Gastrocnemius medialis (tissue), 4 donors: ENCODE measurements at places on chromosomes 11 and 22. TPM values are rescaled to one million over a fixed set of nuclear protein-coding genes. Genes with fewer than 3 reads are reported as not detected.

DNA sequence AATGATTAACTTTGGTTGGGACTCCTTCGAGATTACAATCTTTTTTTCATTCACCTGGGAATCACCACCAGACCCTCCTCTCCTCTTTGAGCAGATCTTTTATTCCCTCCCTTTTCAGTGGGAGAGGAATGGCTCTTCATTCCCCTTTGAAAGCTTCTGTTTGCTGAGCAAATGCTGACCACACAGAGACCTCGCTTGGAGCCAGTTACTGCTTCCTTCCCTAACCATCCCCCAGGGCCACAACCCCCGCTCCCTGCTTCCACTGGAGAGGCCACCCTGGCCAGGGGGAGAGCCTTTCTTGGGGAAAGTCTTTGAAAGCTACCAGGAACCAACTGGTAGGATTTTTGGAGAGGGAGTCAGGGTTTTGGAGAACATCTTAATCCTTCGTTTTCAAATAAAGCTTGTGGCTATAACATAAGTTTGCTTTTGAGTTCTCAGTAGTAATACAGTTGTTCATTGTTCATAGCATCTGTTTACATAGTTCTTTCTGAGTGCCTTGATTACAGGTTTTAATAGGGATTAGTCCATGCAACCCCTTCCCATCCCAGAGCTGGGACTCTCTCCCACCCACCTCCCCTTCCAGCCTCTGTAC is 138.4 kb downstream of the DBX1 start:
- no peaks in the 10 kb centered on the region for H3K36me3 ChIP-seq
- no peaks in the 10 kb centered on the region for H3K27me3 ChIP-seq
- H3K4me1 ChIP-seq, result peaks cover 17% of the 10 kb centered on the region
- no peak overlapping the region for H3K4me3 ChIP-seq
- no peak overlapping the region for H3K27ac ChIP-seq

- peaks cover 24% of the 10 kb centered on the region for H3K36me3 ChIP-seq
- DNase-seq, result no peak
- no peak overlapping the region for H3K4me3 ChIP-seq
Observed at GRCh38 chr11:113855803-113856202, 19.6 kb downstream of the USP28 start.

GRCh38 chr22:46534177-46534776 is 3.1 kb downstream of the CELSR1 start:
- peaks cover 28% of the 10 kb centered on the region for H3K27me3 ChIP-seq
- DNase-seq, result no peak
- H3K27ac ChIP-seq, result no peak overlapping the region
- H3K4me3 ChIP-seq, result no peak overlapping the region
- no peaks in the 10 kb centered on the region for H3K36me3 ChIP-seq

GRCh38 chr11:106670069-106670468 is 348.2 kb downstream of the GUCY1A2 start:
- no peak for DNase-seq
- no peak overlapping the region for H3K4me3 ChIP-seq
- H3K27me3 ChIP-seq, result no peaks in the 10 kb centered on the region
- no peaks in the 10 kb centered on the region for H3K4me1 ChIP-seq
- no peaks in the 10 kb centered on the region for H3K36me3 ChIP-seq
- no peak overlapping the region for H3K27ac ChIP-seq

- H3K27ac ChIP-seq, result no peak overlapping the region
- no peaks in the 10 kb centered on the region for H3K27me3 ChIP-seq
- no peak for DNase-seq
- H3K4me1 ChIP-seq, result no peaks in the 10 kb centered on the region
- H3K4me3 ChIP-seq, result no peak overlapping the region
- H3K36me3 ChIP-seq, result no peaks in the 10 kb centered on the region
Observed at GRCh38 chr11:122019908-122020694, 95.9 kb downstream of the BLID start.

DNA sequence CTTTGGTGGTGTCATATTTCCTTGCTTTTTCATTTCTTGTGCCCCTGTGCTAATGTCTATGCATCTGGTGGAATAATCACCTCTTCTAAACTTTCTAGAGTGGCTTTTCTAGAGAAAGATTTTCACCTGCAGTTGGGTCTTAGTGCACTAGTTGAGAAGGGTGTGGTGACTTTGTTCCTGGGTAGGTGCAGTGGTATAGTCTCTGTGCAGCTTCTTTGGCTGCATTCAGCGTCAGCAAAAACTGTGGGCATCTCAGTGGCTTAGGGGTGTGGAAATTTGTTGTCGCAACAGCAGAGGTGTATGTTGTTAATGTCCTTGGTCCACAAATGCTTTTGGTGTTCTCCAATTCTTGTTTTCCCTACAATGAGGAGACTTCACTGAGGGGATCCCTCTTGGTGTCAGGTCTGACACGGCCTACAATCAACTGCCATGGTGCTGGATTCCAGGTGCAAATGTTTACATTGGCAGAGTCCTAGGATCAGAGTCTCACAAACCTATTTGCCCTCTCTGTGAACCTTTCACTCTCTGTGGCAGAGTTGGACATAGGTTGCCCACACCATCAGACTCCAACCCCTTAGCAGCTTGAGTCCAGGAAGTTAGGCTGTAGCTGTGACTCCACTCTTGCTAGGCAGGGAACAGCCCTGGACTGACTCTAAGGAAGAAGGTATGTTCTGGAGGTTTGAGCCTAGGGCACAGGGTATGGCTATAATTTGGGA is 48.8 kb downstream of the GDPD4 start:
- H3K27ac ChIP-seq, result no peak overlapping the region
- DNase-seq, result no peak
- H3K4me1 ChIP-seq, result no peaks in the 10 kb centered on the region
- H3K27me3 ChIP-seq, result no peaks in the 10 kb centered on the region

The ARCN1 gene
- 78.7 TPM for total RNA-seq

DNA sequence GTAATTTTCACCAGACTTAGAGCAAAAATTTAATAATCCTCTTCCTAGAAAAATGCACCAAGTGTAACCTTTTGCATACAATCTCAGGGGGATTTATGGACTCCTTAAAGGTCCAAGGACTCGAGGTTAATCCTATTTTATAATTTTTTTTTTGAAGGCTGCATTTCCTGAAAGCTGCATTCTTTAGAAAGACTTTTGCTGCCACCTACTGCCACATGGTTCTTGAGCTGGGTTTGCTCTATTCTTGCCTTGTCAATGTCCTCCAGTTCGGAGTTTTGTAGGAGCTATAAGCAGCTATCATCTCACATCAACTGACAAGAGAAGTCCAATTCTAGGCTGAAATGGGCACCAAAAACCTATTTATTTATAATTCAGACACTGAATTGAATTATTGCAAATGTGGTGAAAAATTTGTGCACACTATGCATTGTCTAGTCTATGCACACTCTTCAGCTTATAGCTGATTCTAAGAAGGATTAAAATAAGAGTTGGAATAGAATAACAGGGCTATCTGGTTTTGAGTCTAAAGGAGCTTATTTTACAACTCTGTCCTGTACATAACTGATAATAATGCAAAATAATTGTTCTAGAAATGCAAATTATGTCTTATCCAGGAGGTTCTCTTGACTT is 31.3 kb downstream of the TRAF6 start:
- H3K27me3 ChIP-seq, result no peaks in the 10 kb centered on the region
- H3K27ac ChIP-seq, result no peak overlapping the region
- no peak for DNase-seq

GRCh38 chr11:420911-421321 is 6.1 kb upstream of the SIGIRR start:
- no peak overlapping the region for H3K27ac ChIP-seq
- H3K4me1 ChIP-seq, result no peaks in the 10 kb centered on the region
- no peak overlapping the region for H3K4me3 ChIP-seq
- DNase-seq, result no peak
- peaks cover 45% of the 10 kb centered on the region for H3K27me3 ChIP-seq

The RASGRP2 gene
- total RNA-seq, result 8.4 TPM

The LRRC56 gene
- not detected for total RNA-seq

DNA sequence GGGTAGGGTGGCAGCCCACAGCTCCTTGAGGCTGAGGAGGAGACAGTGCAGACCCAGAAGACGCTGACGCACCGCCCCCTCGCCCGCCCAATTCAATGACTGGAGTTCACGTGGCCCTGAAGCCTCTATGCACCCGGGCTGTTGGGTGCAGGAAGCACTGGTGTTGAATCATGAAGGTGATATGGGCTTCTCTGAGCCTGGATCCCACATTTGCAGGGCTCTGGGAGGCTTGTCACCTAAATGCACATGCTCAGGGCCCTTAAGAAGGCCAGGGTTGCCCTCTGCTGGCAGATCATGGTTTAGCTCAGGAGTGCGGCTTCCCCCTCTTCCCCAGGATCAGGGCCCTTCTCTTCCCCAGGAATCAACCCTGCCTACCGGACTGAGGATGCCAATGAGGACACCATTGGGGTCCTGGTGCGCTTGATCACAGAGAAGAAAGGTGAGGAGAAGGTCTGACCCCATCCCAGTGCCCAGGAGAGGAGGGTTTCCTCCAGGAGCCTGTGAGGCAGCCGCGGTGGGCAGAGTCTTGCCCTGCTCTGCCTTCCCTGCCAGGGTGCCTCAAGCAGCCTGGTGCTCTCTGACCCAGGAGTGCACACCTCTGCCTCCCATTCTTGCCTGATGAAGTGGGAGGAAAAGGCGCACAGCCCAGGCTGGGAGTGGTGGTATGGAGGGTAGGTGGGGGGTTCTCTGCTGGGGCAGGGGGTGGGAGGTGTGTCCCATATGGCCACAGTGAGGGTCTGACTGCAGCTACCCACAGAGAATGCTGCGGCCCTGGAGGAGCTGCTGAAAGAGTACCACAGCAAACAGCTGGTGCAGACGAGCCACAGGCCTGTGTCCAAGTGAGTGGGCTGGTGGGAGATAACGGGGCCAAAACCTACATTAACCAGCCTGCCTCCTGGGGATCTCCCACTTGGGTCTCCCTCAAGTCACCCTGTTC is 17.5 kb downstream of the RELT start:
- no peaks in the 10 kb centered on the region for H3K27me3 ChIP-seq
- H3K27ac ChIP-seq, result peak overlapping the region; percentile 53
- H3K36me3 ChIP-seq, result peaks cover 23% of the 10 kb centered on the region
- peaks cover 59% of the 10 kb centered on the region for H3K4me1 ChIP-seq
- H3K4me3 ChIP-seq, result no peak overlapping the region

- no peaks in the 10 kb centered on the region for H3K4me1 ChIP-seq
- H3K27ac ChIP-seq, result no peak overlapping the region
- H3K4me3 ChIP-seq, result no peak overlapping the region
- DNase-seq, result no peak
Observed at GRCh38 chr11:111193924-111194490, 51.5 kb upstream of the POU2AF2 start.

DNA sequence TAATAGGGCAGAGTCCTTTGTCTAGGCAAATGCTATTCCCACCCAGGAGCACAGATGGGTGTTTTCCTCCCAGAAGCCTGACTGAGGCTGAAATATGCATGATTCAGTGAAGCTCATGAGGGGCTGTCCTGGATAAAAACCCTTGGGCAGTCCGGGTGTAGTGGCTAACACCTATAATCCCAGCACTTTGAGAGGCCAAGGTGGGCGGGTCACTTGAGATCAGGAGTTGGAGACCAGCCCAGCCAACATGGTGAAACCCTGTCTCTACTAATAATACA is 48.6 kb upstream of the LMO2 start:
- no peaks in the 10 kb centered on the region for H3K36me3 ChIP-seq
- DNase-seq, result no peak
- H3K27ac ChIP-seq, result no peak overlapping the region

The C22orf15 gene
- total RNA-seq, result not detected

- no peak overlapping the region for H3K27ac ChIP-seq
- H3K27me3 ChIP-seq, result no peaks in the 10 kb centered on the region
Observed at GRCh38 chr11:10092426-10092825, 201.6 kb downstream of the SBF2 start.

DNA sequence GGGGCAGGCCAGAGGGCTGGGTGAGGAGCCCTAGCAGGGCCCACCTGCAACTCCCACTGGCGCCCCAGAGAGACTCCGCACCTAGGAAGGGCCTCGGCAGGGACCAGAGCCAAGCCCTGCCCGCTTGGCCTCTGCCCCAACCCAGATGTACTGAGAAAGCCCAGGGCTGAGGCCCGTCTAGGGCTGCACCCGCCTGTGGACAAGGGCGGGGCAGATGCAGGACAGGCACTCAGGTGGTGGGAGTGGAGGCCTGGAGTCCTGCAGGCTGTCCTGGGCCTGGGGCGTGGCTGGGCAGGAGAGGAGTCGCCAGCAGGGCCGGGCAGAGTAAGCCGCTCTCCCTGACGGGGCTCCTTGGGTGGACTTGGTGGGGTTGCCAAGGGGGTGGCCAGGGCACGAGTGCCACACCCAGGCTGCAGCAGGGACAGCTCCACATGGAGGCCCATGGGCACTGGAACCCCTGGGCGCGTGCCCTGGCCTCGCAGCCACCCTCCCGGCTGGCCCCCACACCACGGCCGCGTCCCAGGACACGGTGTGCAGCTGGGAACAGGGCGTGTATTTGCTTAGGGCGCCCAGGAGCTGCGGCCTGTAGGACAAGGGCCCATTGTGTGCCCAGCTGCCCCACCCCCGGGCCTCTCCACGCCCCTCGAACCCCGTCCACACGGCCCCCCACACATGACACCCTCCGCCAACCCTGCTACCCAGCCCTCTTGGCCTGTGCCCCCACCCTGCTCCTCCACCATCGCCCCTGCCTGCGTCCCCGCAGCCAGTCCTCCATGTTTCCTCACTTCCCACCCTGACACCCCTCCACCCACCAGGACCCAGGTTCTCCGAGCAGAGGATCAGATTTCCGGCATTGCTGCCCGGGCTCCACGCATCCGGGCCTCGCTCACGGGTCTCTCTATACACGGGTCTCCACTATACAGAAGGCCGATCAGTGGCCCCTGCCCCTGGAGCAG is 11.3 kb upstream of the PIM3 start:
- no peak for DNase-seq
- peaks cover 13% of the 10 kb centered on the region for H3K4me1 ChIP-seq
- no peak overlapping the region for H3K27ac ChIP-seq
- H3K4me3 ChIP-seq, result no peak overlapping the region

DNA sequence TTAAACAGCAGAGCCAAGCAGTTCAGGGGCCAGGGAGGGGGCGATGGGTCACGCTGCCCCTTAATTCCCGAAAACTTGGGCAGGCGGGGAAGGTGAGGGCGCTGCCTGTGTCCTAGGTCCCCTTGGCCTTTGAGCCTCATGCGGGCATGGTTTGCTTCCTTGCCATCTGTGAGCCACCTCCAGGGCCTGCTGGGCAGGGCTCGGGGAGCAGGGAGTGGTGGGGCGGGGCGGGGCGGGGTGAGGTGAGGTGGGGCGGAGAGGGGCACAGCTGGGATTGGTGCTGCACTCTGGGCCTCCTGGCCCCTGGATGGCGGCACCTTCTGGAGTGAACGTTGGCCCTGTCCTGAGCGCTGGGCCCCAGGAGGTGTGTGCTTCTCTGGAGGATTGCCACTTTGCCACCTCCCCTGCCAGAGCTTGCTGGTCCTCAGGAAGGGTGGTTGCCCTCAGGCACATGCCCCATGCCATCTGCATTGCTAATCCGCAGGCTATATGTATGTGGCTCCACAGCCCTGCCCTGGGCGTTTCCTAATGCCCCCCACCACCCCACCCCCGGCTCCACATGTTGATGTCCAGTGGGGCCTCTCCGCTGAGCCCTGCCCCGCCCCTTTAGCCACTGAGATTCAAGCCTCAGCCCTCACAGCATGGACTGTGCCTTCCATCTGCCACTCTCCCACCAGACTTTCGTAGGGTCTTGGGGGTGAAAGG is 352.5 kb downstream of the TBC1D22A start:
- no peaks in the 10 kb centered on the region for H3K27me3 ChIP-seq
- no peak overlapping the region for H3K4me3 ChIP-seq
- no peaks in the 10 kb centered on the region for H3K4me1 ChIP-seq
- H3K27ac ChIP-seq, result no peak overlapping the region

The TIGD3 gene
- total RNA-seq, result 0.16 TPM
